ENCODE measurements at places on chromosomes 3 and 15. TPM values are rescaled to one million over a fixed set of nuclear protein-coding genes. Genes with fewer than 3 reads are reported as not detected.
A peak's percentile ranks its signal among the peaks of the same experiment; 100 is the strongest.

DNA sequence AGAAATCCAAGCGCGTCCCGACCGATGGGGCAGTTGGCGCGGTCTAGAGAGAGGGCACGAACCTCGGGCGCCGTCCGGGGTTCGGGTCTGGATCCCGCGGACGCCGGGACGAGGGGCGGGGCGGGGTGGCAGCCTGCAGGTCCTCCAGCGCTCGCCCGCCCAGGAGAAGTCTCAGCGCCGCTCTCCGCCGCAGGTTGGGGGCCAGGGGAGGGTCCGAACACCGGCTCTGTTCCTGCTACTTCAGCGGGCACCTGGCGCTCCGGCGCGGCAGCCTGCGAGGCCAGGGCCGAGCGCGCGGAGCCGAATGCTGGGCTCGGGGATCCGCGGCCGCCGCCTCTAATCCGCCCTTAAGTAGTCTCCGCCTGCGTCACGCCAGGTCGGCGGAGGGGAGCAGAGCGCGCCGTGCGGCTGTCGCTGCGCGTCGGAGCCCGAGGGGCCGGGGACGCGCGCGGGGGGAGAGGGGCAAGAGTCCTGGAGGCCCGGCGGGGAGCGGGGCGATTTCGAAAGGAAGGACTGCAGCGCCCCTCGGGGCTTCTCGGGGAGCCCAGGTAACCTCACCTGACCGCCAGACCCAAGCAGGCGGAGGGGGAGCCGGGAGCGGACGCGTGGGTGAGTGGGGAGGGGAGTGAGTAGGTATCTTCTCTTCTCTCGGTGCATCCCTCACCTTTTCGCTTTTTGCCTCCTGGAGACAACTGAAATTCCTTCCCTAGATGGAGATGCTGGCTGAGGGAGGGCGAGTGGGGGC lies at the start of gene GJD2:
Gene GJD2, minus strand, starts transcription at position 325 of the 745 bp plus-strand sequence. CDS start 510 bp downstream, outside the sequence.
- DNase-seq = peak; percentile 13

The CLDND1 gene
- 152 TPM for polyA plus RNA-seq

The DTWD1 gene
- 10.4 TPM for polyA plus RNA-seq

The ADCY5 gene
- polyA plus RNA-seq = 48.9 TPM

The ABTB1 gene
- polyA plus RNA-seq = 7.1 TPM

The ABHD17C gene
- polyA plus RNA-seq = 16.3 TPM

- no peak for DNase-seq
Measured at GRCh38 chr15:25830844-25831451, 32.2 kb downstream of the ATP10A start.

The STRA6 gene
- 21.0 TPM for polyA plus RNA-seq

DNA sequence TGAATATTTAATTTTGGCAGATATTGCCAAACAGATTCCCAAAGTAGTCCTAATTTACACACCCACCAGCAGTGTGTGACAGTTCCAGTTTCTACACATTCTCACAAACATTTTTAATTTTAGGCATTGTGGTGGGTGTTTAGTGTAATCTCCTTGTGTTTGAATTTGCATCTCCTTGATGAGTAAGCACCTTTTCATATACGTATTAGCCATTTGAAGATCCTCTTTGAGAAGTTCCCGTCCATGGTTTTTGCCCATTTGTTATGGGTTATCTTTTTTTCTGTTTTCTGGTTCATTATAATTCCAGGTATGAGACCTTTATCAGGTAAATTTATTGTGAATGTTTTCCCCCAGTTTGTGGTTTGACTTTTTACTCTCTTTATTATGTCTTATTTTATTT lies 2.3 kb upstream of the TM4SF19 start:
- DNase-seq = no peak

DNA sequence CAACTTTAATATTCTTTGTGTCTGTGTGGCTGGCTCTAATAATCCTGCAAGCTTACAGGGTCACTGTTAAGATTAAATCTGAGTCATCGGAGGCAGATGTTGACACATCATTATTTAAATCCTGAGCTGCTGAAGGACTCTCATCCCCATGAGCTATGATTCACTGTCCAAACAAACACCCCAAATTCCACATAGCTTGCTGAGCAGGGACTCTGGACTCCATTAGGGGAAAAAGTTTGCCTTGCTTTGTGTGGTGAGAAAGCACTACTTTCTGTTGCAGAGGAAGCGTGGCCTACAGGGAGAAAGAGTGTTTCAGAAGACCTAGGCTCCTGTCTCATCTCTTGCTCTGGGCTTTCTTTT lies 213.7 kb downstream of the PDCD6IP start:
- no peak for DNase-seq

The ZBTB47 gene
- polyA plus RNA-seq = 2.8 TPM

DNA sequence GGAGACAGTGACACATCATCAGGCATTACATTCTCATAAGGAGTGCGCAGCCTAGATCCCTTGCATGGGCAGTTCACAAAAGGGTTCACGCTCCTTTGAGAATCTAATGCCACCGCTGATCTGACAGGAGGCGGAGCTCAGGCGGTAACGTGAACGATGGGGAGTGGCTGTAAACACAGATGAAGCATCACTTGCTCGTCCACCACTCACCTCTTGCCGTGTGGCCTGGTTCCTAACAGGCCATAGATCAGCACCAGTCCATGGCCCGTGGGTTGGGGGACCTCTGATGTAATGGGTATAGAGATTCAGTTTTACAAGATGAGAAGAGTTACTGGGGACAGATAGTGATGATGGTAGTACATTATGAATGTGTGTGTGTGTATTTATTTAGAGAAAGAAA lies 63.0 kb downstream of the FRMD5 start:
- no peak for DNase-seq

DNA sequence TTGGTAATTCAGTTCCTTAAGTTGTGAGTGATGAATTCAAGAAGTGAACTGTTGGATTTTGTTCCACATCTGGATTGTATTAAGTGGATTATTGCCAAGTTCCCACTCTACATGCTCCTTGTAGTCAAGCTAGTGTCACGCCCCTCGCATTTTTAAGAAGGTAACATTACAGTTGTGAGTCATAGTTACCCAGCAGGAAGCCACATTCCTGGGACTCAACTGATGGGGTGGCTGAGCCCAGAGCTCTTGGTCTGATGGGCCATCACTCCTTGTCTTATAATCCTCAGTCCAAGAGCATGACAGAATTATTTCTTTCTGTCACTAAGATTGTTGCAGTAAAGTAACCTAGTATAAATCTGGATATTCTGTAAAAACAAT lies 102.7 kb downstream of the PTPRG start:
- peak; percentile 41 for DNase-seq

The SLC22A13 gene
- polyA plus RNA-seq = 0.06 TPM

GRCh38 chr3:119257654-119258410 lies 17.2 kb upstream of the B4GALT4 start:
- no peak for DNase-seq

The CHL1 gene
- polyA plus RNA-seq = 0.03 TPM

DNA sequence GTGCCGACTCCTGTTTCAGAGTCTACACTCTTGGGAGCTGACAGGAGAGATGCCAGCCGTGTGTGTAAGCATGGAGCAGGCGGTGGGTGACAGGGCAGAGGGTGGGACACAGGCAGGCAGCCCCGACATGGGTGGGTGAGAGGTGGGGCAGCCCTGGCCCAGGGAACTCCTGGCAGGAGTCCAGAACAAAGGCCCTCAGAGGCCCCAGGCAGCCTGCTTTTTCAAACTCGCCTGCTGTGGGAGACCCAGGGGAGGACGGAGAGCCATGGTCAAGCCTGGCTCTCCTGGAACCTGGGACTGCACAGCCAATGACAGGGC lies 29.3 kb upstream of the SLC41A3 start:
- peak; percentile 26 for DNase-seq

DNA sequence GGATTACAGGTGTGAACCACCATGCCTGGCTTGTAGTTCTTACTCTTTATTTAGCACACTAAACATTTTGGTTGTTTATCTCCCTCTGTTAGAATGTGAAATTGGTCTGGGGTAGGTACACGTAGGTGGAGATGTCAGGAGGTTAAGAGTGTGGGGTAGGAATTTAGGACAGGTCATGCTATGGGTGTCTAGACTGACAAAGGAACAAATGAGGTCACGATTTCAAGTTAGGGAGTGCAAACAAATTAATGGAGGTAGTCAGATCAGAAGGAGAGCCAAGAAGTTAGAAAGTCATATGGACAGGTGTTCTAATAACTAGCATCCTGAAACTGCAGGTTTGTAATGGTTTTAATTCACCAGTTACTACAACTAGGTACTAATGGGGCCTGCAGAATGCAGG lies 19.8 kb downstream of the CDV3 start:
- no peak for DNase-seq

The SH2D7 gene
- not detected for polyA plus RNA-seq

The ALCAM gene
- 10.8 TPM for polyA plus RNA-seq

The SPTSSB gene
- polyA plus RNA-seq = 52.5 TPM

GRCh38 chr15:78319588-78319987 lies 20.2 kb upstream of the SKIC8 start:
- DNase-seq = no peak

- no peak for DNase-seq
Measured at GRCh38 chr3:129009266-129009665, 8.2 kb downstream of the EFCC1 start.

The AQP9 gene
- not detected for polyA plus RNA-seq

- no peak for DNase-seq
Measured at GRCh38 chr15:80852676-80853075, 73.5 kb downstream of the CEMIP start.

DNA sequence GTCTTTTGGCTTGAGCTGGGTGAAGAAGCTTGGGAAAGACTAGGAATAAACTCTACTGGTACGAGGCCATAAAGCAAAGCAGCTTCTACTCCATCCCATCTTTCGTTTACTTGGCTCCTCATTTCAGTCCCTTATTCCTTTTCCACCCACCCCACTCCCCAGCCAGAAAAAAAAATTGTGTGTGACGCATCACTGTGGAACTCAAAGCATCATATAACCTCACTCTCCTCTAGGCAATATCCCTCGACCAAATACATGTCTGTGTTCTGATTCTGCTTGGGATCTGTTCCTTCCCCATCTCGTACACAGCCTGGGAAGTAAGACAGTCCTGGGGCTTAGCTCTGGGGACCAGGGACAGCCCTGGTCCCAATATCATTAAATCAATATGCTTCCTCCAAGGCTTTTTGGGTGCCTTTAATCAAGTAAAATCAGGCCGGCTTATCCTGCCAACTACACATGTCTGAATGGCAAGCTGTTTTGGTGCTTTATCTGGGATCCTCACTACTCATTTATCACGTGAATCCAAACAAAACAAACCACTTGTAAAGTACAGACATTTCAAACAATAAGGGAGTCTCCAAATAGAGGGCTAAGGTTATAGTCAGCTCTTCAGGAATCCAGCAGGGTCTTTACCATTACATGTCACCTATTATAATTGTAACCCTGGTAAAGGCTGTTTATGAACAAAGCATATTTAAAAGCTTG lies 74.9 kb upstream of the ZBED2 start:
- DNase-seq = no peak

DNA sequence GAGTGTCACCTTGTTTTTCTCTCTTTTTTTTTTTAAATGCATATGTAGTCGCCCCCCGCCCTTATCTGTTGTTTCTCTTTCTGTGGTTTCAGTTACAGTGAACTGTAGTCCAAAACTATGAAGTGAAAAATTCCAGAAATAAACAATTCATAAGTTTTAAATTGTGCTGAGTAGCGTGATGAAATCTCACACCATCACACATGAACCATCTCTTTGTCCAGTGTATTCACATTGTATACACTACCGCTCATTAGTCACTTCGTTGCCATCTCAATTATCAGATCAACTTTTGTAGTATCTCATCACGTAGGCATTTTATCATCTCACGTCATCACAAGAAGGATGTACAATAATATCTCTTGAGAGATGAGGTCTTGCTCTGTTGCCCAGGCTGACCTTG lies 62.5 kb upstream of the MLF1 start:
- DNase-seq = no peak

- no peak for DNase-seq
Measured at GRCh38 chr15:36953346-36953745, 147.0 kb downstream of the MEIS2 start.

DNA sequence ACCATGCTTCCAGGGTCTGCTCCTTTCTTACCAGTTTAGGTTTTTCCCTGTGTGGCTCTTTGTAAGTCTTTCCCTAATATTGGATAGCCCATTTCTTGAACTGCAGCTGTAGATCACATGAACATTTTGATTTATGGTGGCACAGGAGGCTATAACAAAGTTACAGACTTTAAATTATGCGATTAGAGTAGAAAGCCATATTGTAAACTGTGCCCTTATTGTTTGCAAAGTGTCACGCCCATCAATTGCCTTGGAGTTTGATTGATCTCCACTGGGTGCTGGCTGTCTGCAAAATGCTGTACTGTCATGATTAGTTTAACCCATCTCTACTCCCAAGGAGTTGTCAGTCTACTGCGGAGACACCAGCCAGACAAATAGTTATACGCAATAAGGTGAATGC lies 110.3 kb downstream of the CACNA2D3 start:
- DNase-seq = no peak

- DNase-seq = no peak
Measured at GRCh38 chr3:111073218-111073617, 1.6 kb downstream of the NECTIN3 start.

The LINGO1 gene
- 114 TPM for polyA plus RNA-seq

- no peak for DNase-seq
Measured at GRCh38 chr15:60530653-60531052, 51.7 kb upstream of the ICE2 start.

DNA sequence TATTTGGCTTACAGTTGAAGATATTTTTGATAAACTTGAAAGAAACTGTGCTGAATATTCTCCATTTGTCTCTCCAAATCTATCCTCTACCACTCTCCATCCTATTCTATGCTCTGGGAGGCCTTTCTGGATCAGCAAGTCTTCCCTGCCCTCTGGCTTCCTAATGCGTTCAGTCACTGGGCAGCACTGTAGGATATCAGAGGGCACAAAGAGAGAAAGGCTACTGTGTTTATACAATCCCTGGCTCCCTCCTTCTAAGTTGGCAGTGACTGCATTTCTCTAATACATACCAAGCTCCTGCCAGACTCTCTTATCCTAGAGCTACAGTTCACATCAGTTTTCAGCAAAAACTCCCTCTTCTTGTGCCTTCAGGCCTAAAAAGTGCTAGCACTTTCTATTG lies 102.1 kb upstream of the FHIT start:
- no peak for DNase-seq

The TMEM212 gene
- polyA plus RNA-seq = not detected

GRCh38 chr15:46297766-46298165 lies 662.9 kb downstream of the SQOR start:
- DNase-seq = no peak

The ZSCAN29 gene
- polyA plus RNA-seq = 9.5 TPM

DNA sequence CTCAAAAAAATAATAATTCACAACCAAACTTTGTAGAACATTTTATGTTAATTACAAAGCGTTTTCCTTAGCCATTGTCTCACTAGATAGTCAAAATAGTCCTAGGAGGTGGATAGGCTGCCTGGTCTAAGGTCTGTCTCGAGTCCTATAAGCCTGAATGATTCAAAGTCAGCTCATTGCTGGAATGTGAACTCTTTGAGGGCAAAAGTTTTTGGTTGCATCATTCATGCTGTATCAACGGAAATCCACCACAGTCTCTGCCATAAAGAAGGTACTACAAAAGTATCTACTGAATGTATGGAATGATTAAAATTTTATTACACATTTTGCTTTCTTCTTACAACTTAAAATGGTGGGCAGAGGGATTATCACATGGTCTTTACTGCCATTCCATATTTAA lies 387.3 kb upstream of the RARB start:
- DNase-seq = no peak

The FGF12 gene
- 3.0 TPM for polyA plus RNA-seq
